ENCODE measurements at places on chromosomes 3 and 15. TPM values are rescaled to one million over a fixed set of nuclear protein-coding genes. Genes with fewer than 3 reads are reported as not detected.

SLITRK3 gene
- 0.36 TPM for total RNA-seq

NTRK3 gene
- 0.77 TPM for total RNA-seq

ZNF502 gene
- total RNA-seq: 7.8 TPM

MORC1 gene
- total RNA-seq: not detected

DNA sequence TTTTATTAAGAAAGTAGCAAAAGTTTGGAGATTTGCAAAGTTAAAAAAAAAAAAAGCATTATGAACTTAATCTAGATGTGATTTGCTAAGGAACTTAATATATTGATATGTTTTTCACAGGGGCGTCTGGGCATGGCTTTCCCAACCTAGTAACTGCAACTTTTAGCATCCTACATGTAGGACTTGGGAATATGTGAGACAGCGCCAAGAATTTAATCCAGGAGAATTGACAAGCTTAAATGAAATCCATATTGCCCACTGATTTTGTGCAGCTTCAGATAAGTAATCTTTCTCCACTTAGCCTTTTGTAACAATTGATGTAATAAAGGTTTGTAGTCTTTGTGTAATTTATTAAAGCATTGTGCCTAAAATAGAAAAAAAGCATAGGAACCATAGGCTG lies 982 bp upstream of the GABPB1 start:
- no peaks in the 10 kb centered on the region for H3K36me3 ChIP-seq
- H3K27ac ChIP-seq: no peak overlapping the region
- no peak for DNase-seq
- H3K4me3 ChIP-seq: peak overlapping the region; percentile 84
- no peaks in the 10 kb centered on the region for H3K27me3 ChIP-seq

DNA sequence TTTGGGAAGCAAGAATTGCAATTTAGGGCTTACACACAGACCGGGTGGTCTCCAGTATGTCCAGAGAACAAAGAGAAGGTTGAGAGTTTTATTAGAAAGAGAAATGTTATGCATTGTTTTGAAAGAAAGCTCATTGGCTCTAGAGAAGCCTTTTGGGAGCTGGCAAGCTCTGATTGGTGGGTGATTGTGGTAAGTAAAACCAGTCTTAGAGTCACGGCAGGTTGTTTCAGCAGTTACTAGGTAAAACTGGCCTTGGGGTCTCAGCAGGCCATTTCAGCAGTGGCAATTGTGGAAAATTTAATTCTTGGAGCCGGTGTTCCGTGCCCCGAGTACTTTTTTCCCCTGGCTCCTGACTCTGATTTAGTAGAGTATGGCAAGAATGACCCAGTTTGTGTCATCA lies 78.1 kb downstream of the MRPL46 start:
- no peak for DNase-seq
- H3K27me3 ChIP-seq: no peaks in the 10 kb centered on the region
- H3K4me3 ChIP-seq: no peak overlapping the region
- no peak overlapping the region for H3K27ac ChIP-seq
- no peaks in the 10 kb centered on the region for H3K4me1 ChIP-seq
- H3K36me3 ChIP-seq: no peaks in the 10 kb centered on the region

- no peak overlapping the region for H3K4me3 ChIP-seq
- no peaks in the 10 kb centered on the region for H3K27me3 ChIP-seq
- no peak overlapping the region for H3K27ac ChIP-seq
- H3K36me3 ChIP-seq: no peaks in the 10 kb centered on the region
- H3K4me1 ChIP-seq: no peaks in the 10 kb centered on the region
- no peak for DNase-seq
Observed at GRCh38 chr3:105431200-105431599, 64.5 kb downstream of the ALCAM start.

- no peaks in the 10 kb centered on the region for H3K4me1 ChIP-seq
- no peak for DNase-seq
- no peaks in the 10 kb centered on the region for H3K27me3 ChIP-seq
- H3K36me3 ChIP-seq: no peaks in the 10 kb centered on the region
- no peak overlapping the region for H3K27ac ChIP-seq
Observed at GRCh38 chr3:41991437-41991836, 29.5 kb upstream of the ULK4 start.

- peak; percentile 74 for DNase-seq
- no peaks in the 10 kb centered on the region for H3K27me3 ChIP-seq
- H3K36me3 ChIP-seq: no peaks in the 10 kb centered on the region
- peaks cover 11% of the 10 kb centered on the region for H3K4me1 ChIP-seq
Observed at GRCh38 chr3:72887705-72888545, at the start of gene GXYLT2. TSS of gene GXYLT2 (plus strand) at chr3:72888046. CDS start at chr3:72888234, 188 bp downstream.

- no peaks in the 10 kb centered on the region for H3K4me1 ChIP-seq
- H3K36me3 ChIP-seq: no peaks in the 10 kb centered on the region
- no peaks in the 10 kb centered on the region for H3K27me3 ChIP-seq
- H3K27ac ChIP-seq: no peak overlapping the region
- DNase-seq: peak; percentile 66
- H3K4me3 ChIP-seq: no peak overlapping the region
Observed at GRCh38 chr3:195774917-195775316, 36.8 kb downstream of the MUC4 start.

- no peaks in the 10 kb centered on the region for H3K36me3 ChIP-seq
- no peaks in the 10 kb centered on the region for H3K27me3 ChIP-seq
- H3K4me1 ChIP-seq: no peaks in the 10 kb centered on the region
- H3K4me3 ChIP-seq: no peak overlapping the region
Observed at GRCh38 chr3:133834621-133835417, 29.2 kb downstream of the SRPRB start.
